H7 (cell line): ENCODE measurements at places on chromosomes 7 and 10. TPM values are rescaled to one million over a fixed set of nuclear protein-coding genes. Genes with fewer than 3 reads are reported as not detected.

Gene SSMEM1
- not detected in 2 replicates for total RNA-seq

Gene PNLIPRP1
- total RNA-seq: not detected in 2 replicates

Gene HOXA1
- total RNA-seq: 0.10 TPM in 1 of 2 replicates, not detected in the other

Gene HNRNPA2B1
- total RNA-seq: 223 and 239 TPM in 2 replicates

GRCh38 chr7:92831716-92832533 lies 4.4 kb downstream of the CDK6 start:
- peak; percentile 19 for DNase-seq

DNA sequence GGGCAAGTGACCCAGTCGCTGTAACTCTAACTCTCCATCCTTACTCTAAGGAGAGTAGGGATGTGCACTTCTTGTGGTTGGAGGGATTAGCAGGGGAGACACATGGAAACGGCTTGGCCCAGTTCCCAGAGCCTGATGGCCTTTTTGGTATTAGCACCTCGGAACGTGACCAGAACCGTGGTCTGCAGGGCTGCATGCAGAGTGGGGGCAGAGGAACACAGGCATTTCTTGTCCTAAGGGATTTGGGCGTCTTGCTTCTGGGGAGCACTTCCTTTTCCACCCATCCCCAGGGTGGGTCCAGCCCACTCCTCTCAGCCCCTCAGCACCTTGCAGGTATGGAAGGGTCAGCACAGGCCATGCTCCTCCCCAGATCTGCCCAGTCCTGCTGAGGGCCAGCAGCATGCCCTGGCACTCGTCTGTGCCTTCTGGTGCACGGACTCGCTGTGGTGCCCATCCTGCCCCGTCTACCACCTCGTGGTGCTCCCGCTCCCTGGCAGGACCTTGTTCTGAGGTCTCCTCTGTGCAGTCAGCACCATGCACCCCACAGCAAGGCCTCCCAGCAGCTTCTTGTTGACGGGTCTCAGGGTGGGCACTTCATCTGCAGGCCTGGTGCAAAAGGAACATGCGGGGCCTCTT lies 109.6 kb downstream of the ACTR3B start:
- DNase-seq: no peak

DNA sequence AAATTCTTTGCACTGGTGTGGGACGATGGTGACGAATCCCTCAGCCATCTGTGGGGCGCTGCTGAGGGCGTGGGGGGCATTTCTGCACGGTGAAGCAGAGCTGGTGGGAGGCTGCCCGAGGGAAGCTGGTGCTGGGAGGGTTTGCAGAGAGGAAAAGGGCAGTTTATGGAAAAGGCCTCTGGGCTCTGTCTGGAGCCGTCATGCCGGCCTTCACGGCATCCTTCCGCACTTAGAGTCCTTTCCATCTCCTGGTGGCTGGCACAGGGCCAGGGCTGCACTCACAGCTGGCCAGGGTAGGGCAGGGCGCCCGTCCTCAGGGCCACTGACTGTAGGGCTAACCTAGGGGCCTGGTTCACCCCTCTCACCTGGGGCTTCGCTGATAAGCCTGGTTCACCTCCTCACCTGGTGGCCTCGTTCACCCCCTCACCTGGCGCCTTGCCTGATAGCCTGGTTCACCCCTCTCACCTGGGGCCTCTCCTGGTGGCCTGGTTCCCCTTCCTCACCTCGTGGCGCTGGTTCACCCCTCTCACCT lies 598 bp upstream of the AMZ1 start:
- DNase-seq: no peak

GRCh38 chr10:33335551-33335800 lies 1.0 kb upstream of the NRP1 start:
- peak; percentile 77 for DNase-seq
